Activated CD4-positive, alpha-beta memory T cell treated with anti-CD3 and anti-CD28 coated beads, Interleukin-2, amount 10 ng/mL, durations not matched to agents 7 days and 5 days (primary cell): ENCODE measurements at places on chromosomes 3 and 15. TPM values are rescaled to one million over a fixed set of nuclear protein-coding genes. Genes with fewer than 3 reads are reported as not detected.

GRCh38 chr3:52399593-52399992, 45.3 kb downstream of the SEMA3G start:
- peaks cover 32% of the 10 kb centered on the region for H3K36me3 ChIP-seq
- H3K4me3 ChIP-seq: no peak overlapping the region
- no peaks in the 10 kb centered on the region for H3K4me1 ChIP-seq
- H3K27ac ChIP-seq: no peak overlapping the region
- no peaks in the 10 kb centered on the region for H3K27me3 ChIP-seq
- DNase-seq: no peak

DNA sequence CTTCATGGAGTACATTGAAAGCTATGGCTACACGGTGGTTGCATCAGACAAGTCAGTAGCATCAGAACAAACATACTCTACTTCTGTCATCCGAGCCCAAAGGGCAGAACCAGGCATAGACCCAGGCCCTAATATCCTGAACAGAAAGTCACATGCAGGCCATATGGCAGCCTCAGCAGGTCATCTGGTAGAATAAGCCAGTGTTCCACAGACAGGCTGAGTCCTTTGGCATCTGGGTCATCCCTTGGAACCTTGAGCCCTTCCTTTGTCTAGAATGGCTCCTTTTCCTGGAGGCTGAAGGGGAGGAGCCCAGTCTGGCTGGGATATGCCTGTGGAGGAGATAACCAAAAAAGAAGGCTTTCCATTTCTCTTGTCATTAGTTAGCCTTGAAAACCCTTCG, 29.2 kb downstream of the SEMA6D start:
- no peaks in the 10 kb centered on the region for H3K27me3 ChIP-seq
- no peak overlapping the region for H3K27ac ChIP-seq
- no peak for DNase-seq
- H3K36me3 ChIP-seq: no peaks in the 10 kb centered on the region
- H3K4me3 ChIP-seq: no peak overlapping the region

The SLC12A1 gene
- not detected for total RNA-seq

DNA sequence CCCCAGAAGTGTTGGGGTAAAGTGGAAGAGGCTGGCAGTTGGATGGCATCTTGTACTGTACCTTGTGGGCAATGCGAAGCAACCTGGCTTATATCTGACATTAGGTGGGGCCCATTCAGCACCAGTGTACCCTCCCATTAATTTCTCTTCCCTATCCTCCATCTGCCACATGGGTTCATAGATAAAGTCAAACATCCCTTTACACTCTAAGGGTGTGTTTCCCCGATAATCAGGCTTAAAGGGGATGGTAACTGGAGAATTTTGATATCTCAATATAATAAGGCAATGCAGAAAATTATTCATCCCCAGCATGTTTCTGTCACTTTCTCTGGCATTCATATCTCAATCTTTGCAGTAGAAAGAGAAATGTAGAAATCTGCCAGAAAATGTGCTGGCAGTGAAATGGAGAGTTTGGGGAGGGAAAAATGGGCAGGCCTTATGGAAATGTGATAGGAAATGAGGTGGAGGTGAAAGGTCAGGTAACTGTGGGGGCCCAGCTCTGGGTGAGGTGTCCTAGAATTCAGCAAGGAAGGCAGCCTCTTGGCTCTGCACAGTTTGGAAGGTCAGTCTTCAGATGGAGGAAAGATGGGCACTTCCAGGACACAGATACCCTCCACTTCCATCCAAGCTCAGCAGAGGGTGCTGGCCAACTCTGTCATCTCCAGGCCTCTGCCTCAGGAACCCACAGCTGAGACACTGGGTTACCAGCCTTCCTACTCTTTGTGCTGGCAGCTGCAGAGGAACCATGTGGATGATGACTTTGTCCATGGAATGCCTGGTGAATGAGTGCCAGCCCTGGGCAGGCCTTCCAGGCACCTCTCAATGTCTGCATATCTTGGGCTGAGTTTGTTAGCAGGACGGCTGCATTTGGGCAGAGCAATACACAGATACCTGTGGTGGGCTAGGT, 325.9 kb upstream of the CTDSPL start:
- H3K4me1 ChIP-seq: no peaks in the 10 kb centered on the region
- H3K27me3 ChIP-seq: peaks cover 9% of the 10 kb centered on the region
- H3K4me3 ChIP-seq: no peak overlapping the region
- no peak for DNase-seq
- H3K36me3 ChIP-seq: no peaks in the 10 kb centered on the region
- no peak overlapping the region for H3K27ac ChIP-seq

The OCA2 gene
- not detected for total RNA-seq

GRCh38 chr3:48999085-48999858, 7.9 kb upstream of the WDR6 start:
- H3K4me1 ChIP-seq: peaks cover 18% of the 10 kb centered on the region
- peaks cover 6% of the 10 kb centered on the region for H3K36me3 ChIP-seq
- no peaks in the 10 kb centered on the region for H3K27me3 ChIP-seq
- no peak overlapping the region for H3K27ac ChIP-seq

- no peaks in the 10 kb centered on the region for H3K4me1 ChIP-seq
- DNase-seq: no peak
- no peaks in the 10 kb centered on the region for H3K36me3 ChIP-seq
- H3K4me3 ChIP-seq: no peak overlapping the region
- no peak overlapping the region for H3K27ac ChIP-seq
Observed at GRCh38 chr3:182405759-182406158, 387.5 kb upstream of the ATP11B start.

The TARS3 gene
- total RNA-seq: 12.3 TPM

The NUP210 gene
- total RNA-seq: 161 TPM
